ENCODE measurements at places on chromosomes 3 and 15.

GRCh38 chr15:69820819-69821218, 276.9 kb downstream of the TLE3 start:
- DNase-seq: no peak

- no peak for DNase-seq
Observed at GRCh38 chr3:119382134-119382533, 81.3 kb downstream of the TMEM39A start.

DNA sequence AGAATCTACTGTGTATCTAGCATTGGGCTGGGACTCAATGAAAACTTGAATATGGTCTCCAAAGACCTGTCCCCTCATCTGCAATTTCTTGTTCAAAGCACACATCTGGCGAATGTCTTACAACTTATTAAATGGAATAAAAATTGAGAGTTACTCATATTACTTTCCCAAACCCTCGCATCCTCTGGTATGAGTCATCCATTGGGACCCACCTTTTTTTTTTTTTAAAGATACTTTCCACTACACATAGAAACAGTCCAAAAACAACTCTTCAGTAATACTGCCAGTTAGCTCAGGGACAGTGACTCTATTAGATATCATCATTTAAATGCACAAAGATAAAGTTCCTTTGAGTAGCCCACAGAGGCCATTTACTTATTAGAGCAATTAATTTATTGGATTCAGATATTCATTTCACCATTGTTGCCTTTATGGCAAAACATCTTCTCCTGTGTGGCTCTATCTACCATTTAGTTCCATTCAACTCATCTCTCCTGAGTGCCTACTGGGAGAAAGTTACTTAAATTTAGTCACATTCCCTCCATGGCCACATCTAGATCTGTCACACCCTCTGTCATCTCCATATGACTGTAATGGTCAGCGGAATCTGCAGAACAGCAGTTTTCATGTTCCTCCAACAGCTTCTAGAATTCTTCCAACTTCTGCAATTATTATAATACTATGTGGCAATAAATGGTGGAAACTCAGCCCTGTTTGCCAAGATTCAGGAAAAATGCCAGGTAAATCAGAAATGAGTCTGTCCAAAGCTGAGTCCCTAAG, 77.9 kb upstream of the ARHGEF3 start:
- no peak for DNase-seq

- no peak for DNase-seq
Observed at GRCh38 chr3:55000546-55000945, 72.7 kb upstream of the LRTM1 start.

- DNase-seq: peak; percentile 15
Observed at GRCh38 chr15:65421360-65422215, 1.2 kb downstream of the IGDCC4 start.

Data from activated naive CD8-positive, alpha-beta T cell treated with anti-CD3 and anti-CD28 coated beads, Interleukin-2, amount 50 U/mL, for 24 hours (primary cell).